ENCODE measurements at places on chromosomes 6 and 20. TPM values are rescaled to one million over a fixed set of nuclear protein-coding genes. Genes with fewer than 3 reads are reported as not detected.

SIRPG gene
- total RNA-seq = not detected

PPP1R16B gene
- 0.06 TPM for total RNA-seq

- DNase-seq = no peak
These were observed 103.5 kb downstream of the CD24 start for GRCh38 chr6:106870824-106871717.

GRCh38 chr6:93123585-93123984 lies 295.8 kb downstream of the EPHA7 start:
- DNase-seq = no peak

DNA sequence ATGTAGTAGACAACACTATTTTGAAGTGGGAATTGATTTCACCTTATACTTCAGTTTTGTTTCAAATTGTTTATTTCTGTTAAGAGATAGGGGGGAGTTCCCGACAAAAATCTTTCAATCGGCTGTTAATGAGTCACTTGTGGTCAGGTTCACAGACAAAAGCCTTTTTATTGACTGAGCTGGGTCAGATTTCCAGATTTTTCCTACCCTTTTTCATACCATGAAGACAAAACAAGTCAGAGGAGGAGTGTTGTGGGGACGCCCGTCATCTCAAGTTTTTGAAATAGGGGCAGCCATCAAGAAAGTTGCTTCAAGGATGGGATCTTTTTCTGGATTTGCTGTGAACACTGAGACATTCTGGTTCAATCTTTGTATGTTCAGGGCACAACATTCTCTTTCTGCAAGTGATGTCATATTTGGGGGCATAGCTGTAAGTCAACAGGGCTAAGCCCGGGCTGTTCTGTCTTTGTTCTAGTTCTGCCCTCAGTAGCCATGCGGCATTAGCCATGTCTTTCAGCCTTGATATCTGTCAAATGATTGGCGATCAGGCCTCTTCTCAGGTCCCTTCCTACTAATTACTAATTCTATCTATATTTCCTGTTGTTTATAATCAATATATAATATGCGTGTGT lies 496.0 kb upstream of the MARCKS start:
- no peak for DNase-seq

GRCh38 chr6:44446626-44447300 lies 59.3 kb downstream of the CDC5L start:
- no peak for DNase-seq

DNA sequence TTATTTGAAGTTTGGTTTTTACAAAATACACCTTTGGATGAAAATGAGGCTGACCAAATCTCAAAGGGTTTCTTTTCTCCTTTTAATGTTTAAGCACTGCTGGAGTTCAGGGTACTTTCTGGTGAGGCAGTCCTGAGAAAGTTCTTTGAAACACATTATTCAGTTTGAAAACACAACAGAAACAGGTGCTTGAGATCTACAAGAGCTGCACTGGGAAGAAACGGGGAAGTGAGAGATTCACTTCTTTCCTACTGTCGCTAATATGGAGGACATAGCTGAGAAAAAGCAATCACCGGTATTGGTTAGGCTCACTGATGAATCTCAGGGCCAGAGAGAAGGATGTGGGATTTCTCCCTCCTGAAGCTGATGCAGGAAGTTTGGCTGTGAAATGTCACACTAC lies 22.9 kb upstream of the TMEM170B start:
- no peak for DNase-seq

- DNase-seq = no peak
These were observed 102.6 kb downstream of the TULP4 start for GRCh38 chr6:158414851-158415262.

- no peak for DNase-seq
These were observed 383.9 kb downstream of the PLCB1 start for GRCh38 chr20:8515810-8516435.

GSTA3 gene
- total RNA-seq = not detected

DNA sequence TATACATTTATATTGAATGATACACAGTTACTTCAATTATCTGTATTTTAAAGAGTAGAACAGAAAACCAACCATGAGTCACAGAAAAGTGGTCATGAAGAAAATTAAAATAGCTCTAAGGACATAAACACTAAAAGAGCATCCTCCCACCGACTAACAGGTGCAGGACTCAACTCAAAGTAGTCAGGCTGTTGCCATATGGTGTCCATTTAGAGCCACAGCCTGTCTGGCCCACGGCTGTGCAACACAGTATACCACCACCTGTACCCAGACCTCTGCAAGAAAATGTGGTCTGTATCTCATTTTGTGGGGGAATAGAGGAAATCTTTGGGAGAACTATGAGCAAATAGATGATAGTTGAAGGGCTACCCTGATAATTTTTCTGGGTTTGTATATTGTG lies 449.8 kb upstream of the RNF217 start:
- DNase-seq = peak; percentile 84

- no peak for DNase-seq
These were observed 15.2 kb upstream of the ROS1 start for GRCh38 chr6:117440706-117441525.

DNA sequence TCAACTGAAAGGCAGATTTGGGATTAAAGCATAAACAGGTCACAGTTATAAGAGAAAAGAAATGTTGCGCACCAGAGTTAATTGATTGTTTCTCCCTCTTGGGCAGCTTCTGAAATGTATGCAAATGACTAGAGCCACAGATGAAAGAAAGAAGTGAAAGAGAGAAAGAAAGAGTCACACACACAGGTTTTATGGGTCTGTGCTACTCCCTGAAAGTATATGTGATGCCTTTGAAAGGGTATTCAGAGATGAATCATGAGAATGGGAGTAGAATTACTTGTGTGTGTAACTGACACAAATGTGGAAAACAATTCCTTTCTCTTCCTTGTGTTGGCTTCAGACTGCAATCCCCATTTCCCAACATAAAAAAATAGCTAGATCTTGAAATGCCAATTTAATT lies 196.9 kb downstream of the FOXA2 start:
- DNase-seq = no peak

GRCh38 chr20:62265365-62265764 lies 27.0 kb downstream of the OSBPL2 start:
- no peak for DNase-seq

ZFP57 gene
- total RNA-seq = not detected

SLC23A2 gene
- 10.1 TPM for total RNA-seq

GRCh38 chr20:37773291-37773826 lies 79.5 kb downstream of the CTNNBL1 start:
- no peak for DNase-seq

GRCh38 chr6:30792786-30793185 lies 48.4 kb upstream of the IER3 start:
- DNase-seq = no peak

DNA sequence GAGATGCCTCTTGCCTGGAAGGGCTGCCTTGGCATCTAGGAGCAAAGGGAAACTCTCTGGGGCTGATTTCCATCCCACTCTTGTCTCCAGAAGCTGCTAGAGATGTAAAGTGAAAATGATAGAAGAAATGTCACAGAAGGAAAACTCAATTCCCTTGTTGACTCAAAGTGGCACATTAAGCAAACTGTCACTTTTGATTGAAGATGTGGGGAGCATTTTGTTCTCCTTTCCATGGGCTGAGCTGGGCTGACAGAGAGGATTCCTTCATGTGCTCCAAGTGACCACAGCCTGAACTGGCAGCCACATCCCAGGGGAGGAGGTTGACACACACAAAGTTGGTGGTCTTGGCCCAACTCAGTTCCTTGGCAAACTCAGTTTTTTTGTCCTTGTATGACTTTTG lies 9.8 kb downstream of the GPR31 start:
- DNase-seq = no peak

DNA sequence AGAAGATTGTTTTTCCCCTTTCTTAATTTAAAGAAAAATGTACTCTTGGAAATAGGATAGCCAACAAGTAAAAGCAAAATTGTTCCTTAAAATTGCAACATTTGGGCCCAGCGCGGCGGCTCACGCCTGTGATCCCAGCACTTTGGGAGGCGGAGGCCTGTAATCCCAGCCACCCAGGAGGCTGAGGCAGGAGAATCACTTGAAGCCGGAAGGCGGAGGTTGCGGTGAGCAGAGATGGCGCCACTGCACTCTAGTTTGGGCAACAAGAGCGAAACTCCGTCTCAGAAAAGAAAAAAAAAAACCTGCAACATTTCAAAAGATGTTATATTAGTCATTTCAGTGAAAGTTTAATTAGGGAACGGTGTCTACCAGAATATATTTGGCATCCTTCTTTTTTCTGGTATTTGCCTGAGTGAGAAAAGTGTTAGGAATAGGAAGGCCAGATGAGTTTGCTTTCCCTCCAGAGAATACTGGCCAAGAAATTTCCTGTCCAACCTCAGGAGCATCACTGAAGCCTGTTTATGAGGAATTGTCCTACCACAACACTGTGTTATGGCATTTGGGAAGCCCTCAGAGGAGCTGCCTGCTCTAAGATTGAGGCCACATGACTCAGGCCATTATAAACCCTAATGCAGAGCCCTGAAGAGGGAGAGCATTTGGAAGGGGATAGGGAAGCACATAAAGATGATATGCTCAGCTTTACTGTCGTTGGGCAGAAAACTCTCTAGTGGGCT lies 1.2 kb upstream of the GJA1 start:
- no peak for DNase-seq

CRYBG1 gene
- not detected for total RNA-seq

FAM50B gene
- total RNA-seq = not detected

GRCh38 chr6:108163267-108163643 lies 2.6 kb upstream of the NR2E1 start:
- no peak for DNase-seq

- DNase-seq = peak; percentile 36
These were observed 637 bp downstream of the ARID1B start for GRCh38 chr6:156777577-156778453.

DNA sequence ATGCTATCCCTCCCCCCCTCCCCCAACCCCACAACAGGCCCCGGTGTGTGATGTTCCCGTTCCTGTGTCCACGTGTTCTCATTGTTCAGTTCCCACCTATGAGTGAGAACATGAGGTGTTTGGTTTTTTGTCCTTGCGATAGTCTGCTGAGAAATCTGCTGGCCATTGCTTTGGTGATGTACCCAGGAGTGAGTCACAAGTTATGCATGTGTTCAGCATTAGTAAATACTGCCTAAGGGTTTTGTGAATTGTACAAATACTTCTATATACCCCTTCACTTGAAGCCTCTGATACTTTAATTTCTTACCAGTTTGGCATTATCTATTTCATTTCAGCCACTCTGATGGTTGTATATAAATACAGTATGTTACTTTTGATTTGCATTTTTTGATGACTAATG lies 711.3 kb upstream of the GJE1 start:
- no peak for DNase-seq

DNA sequence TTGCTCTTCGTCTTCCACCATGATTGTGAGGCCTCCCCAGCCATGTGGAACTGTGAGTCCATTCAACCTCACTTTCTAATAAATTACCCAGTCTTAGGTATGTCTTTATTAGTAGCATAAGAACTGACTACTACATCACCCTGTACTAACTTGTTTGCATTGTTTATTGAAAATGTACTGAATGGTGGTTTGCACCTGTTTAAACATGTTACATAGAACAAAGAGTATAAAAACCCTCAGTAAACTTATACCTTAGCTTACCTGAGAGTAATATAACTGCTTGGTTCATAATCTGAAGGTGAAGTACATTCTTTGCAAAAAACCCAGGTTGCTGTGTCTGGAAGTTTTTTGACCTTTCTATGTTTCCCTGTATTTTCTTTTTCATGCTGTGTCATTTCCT lies 777.8 kb downstream of the TBC1D32 start:
- no peak for DNase-seq

DDX43 gene
- total RNA-seq = not detected

CCN5 gene
- 0.17 TPM for total RNA-seq

- no peak for DNase-seq
These were observed 91.0 kb downstream of the UNC5CL start for GRCh38 chr6:40947876-40948526.

LTB gene
- 0.51 TPM for total RNA-seq

DNA sequence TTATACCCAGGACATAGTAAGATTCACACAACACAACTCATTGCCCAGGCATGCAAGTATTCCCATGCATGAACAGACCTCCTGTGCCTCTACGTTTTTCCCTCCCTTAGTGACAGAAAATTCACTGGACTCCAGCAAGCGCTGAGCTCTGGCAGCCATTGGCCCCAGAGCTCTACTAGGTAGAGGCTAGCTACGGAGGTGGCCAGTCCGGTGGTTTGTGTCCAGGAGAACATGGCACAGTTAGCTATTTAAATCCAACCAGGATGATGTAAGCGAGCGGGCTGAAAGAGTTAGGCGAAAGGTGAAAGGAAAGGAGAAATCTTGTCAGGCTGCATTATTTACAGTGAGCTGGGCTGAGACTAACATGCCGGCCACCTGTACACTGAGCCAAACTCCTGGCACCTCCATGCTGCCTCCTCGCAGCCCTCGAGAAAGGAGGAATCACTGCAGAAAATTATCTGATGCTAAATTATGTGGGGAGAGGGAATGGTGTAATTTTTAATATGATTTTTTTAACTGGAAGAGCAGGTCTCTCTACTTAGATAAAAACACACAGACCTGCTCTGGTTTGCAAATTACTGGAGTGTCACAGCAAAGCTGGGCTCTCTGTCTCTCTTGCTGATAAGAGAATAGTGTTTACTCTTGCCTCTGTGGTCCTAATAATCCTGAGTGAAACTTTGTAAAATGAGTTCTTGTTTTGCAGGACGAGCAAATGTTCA lies 50.1 kb upstream of the ARMC2 start:
- peak; percentile 96 for DNase-seq

GPSM3 gene
- total RNA-seq = 3.4 TPM

- DNase-seq = no peak
These were observed 265.7 kb downstream of the ADGRG6 start for GRCh38 chr6:142567461-142567860.

NRN1 gene
- not detected for total RNA-seq

- DNase-seq = no peak
These were observed 52.4 kb upstream of the SERINC1 start for GRCh38 chr6:122524056-122524455.

SLC35F1 gene
- not detected for total RNA-seq

DNA sequence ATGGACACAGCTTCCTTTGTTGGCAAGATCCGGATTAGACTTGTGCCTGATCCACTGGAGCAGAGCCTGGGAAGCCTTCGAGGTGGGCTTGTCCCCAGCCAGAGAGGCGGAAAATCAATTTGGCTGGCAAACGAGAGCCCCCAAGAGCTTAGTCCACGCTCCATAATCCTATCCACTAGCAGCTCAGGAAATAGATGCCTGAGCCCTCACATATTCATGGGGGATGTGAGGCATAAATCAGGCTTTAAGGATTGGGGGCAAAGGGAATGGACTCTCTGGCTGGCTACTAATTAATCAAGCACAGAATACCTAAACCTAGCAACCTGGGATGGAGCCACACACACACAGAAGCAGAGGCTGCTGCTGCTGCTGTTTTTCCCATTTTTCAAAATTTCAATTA lies 137.9 kb downstream of the PKHD1 start:
- DNase-seq = no peak

- DNase-seq = no peak
These were observed 84.9 kb upstream of the SCAF8 start for GRCh38 chr6:154648188-154648887.

MRPL2 gene
- 51.0 TPM for total RNA-seq
